Kidney (tissue), 22 donors: ENCODE measurements at places on chromosomes 13 and 19. TPM values are rescaled to one million over a fixed set of nuclear protein-coding genes. Genes with fewer than 3 reads are reported as not detected.

GRCh38 chr13:95304453-95304852, 3.2 kb upstream of the ABCC4 start:
- H3K27me3 ChIP-seq, result no peaks in the 10 kb centered on the region
- H3K27ac ChIP-seq, result peak overlapping the region; percentile 7
- peaks cover 4% of the 10 kb centered on the region for H3K4me1 ChIP-seq
- no peak for DNase-seq
- H3K4me3 ChIP-seq, result no peak overlapping the region

DNA sequence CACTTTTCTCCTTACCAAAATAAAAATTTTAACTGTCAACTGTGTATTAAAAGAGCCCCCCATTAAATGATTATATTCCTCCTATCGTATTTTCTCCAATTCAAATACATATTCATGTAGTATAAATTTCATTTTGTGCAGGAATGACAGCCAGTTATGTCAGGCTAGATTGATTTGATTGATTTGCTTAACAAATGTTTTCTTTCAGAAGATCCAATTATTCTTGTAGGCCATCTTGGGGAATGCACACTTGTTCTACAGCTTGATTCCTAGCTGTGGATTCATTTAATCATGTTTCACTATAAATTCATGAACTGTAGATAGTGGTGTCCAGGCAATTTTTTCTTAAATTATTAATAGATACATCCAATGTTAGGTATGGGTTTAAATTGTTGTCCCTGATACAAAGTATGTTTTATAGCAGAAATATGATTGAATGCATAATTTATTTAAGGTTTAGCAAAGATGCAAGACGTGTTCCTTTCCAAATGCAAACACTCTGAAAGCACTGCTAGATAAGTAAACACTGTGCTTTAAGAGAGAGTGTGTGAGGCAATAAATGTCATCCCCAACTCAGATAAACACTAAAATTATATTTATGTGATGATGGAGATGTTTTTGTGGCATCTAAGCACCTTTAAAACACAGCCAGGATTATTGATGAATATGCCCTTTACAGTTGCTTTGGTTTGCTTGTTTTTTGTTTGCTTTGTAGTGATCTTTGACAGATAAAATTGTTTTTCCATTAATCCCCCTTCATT, 531.1 kb downstream of the DCT start:
- H3K4me3 ChIP-seq, result no peak overlapping the region
- H3K27me3 ChIP-seq, result no peaks in the 10 kb centered on the region
- no peak for DNase-seq

DNA sequence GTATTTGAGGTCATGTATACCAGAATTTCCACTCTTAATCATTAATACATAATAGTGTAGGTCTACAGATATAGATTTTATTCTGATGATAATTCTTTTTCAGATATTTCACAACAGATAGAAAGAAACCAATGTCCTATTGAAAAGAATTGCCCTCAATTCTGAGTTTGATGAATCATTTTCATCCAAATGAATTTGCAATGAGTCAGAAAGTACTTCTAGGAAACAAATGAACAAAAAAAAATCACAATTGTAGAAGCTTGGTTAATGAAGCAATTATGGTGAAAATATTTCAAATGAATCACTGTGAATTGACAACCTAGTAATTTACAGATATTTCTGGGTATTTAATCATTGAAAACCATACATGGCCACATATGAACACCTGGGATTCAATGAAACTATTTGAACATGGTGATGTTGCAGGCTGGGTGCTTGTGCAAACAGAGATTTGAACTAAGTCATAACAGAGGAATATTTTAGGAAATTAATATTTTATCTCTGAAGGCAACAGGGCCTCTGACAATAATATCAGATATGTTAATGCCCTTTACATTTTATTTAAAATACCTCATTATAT, 360.9 kb downstream of the SLITRK5 start:
- H3K27me3 ChIP-seq, result no peaks in the 10 kb centered on the region
- H3K4me3 ChIP-seq, result no peak overlapping the region
- H3K36me3 ChIP-seq, result no peaks in the 10 kb centered on the region
- no peaks in the 10 kb centered on the region for H3K4me1 ChIP-seq
- DNase-seq, result no peak
- H3K27ac ChIP-seq, result no peak overlapping the region

GRCh38 chr19:47135156-47135555, 4.5 kb downstream of the SAE1 start:
- no peaks in the 10 kb centered on the region for H3K27me3 ChIP-seq
- no peaks in the 10 kb centered on the region for H3K4me1 ChIP-seq
- H3K36me3 ChIP-seq, result no peaks in the 10 kb centered on the region
- no peak for DNase-seq
- H3K4me3 ChIP-seq, result no peak overlapping the region

- no peaks in the 10 kb centered on the region for H3K27me3 ChIP-seq
- H3K4me1 ChIP-seq, result no peaks in the 10 kb centered on the region
- H3K27ac ChIP-seq, result no peak overlapping the region
- no peak for DNase-seq
These were observed 94.5 kb upstream of the TEX29 start for GRCh38 chr13:111225810-111226546.

DNA sequence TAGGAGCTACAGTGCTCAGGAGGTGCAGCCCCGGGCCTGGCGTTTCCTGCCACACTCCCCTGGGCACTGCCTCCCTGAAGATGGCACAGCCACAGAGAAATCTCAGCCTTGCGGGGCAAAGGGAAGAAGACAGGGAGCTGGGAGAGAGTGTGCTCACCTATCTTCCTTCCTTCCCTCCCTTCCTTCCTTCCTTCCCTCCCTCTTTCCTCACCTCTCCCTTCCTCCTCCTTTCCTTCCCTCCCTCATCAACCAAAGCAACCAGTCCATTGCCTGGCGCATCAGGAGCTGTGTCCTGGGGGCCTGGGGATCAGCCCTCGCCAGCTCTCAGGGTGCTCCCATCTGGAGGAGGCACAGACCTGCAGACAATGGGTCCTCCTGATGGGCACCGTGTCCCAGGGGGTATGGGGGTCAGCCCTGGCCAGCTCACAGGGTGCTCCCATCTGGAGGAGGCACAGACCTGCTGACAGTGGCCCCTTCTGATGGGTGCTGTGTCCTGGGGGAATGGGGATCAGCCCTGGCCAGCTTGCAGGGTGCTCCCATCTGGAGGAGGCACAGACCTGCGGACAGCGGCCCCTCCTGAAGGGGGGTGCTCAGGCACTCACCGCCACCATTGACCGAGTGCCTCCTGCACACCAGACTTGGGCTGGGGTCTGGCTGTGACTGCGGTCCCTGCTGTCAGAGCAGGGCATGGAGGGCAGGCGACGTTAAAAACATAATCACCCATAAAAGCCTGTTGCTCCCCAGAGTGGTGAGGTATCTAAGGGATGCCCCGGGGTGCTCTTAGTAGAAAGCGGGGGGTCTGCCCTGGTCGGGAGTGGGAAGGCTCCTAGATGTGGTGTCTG, 120.2 kb downstream of the URI1 start:
- no peak overlapping the region for H3K4me3 ChIP-seq
- no peak for DNase-seq
- no peaks in the 10 kb centered on the region for H3K36me3 ChIP-seq
- no peaks in the 10 kb centered on the region for H3K27me3 ChIP-seq

GRCh38 chr13:95564733-95565291, 12.3 kb downstream of the CLDN10 start:
- H3K27ac ChIP-seq, result no peak overlapping the region
- no peak for DNase-seq
- no peak overlapping the region for H3K4me3 ChIP-seq
- H3K36me3 ChIP-seq, result no peaks in the 10 kb centered on the region
- no peaks in the 10 kb centered on the region for H3K4me1 ChIP-seq

DNA sequence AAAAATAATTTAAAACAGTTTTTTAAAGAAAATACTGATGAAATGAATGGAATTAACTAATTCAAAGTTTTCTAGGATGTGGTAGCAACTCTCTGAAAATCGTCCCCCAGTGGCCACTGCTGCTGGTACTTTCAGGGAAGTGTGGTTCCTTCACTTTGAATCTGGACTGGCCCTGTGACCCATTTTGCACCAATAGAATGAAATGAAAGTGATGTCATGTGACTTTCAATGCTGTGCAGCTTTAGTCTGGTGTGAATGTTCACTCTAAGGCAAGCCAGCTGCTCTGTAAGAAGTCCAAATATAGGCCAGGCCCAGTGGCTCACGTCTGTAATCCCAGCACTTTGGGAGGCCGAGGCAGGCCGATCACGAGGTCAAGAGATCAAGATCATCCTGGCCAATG, 26.4 kb upstream of the HNRNPA1L2 start:
- no peak overlapping the region for H3K4me3 ChIP-seq
- no peaks in the 10 kb centered on the region for H3K36me3 ChIP-seq
- no peak overlapping the region for H3K27ac ChIP-seq
- no peaks in the 10 kb centered on the region for H3K27me3 ChIP-seq

GRCh38 chr19:20078581-20079031, 806 bp downstream of the ZNF90 start:
- H3K4me1 ChIP-seq, result peaks cover 3% of the 10 kb centered on the region
- no peak overlapping the region for H3K27ac ChIP-seq
- peak; percentile 67 for DNase-seq

DNA sequence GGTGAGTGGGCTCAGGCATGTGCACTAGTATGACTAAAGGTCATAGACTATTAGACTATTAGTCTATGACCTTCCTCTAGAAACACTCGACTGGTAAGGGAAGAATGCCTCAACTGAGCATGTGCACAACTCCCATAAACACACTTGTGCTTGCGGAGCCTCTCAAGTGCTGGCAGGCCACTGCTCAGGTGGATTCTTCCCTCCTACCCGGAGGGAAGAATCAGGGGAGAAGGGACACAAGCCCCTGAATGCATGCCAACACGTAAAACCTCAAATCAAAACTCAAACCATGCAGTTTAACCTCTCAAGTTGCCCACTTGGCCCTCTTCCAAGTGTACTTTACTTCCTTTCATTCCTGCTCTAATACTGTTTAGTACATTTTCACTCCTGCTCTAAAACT, 287.6 kb upstream of the SGCG start:
- H3K4me1 ChIP-seq, result no peaks in the 10 kb centered on the region
- DNase-seq, result peak; percentile 37
- H3K4me3 ChIP-seq, result no peak overlapping the region
- H3K36me3 ChIP-seq, result no peaks in the 10 kb centered on the region

GRCh38 chr13:110047496-110047895, 259.5 kb downstream of the COL4A1 start:
- H3K36me3 ChIP-seq, result no peaks in the 10 kb centered on the region
- no peak overlapping the region for H3K27ac ChIP-seq
- DNase-seq, result peak; percentile 81
- H3K4me1 ChIP-seq, result no peaks in the 10 kb centered on the region

GRCh38 chr19:13005861-13006370, 10.6 kb downstream of the NFIX start:
- no peak overlapping the region for H3K4me3 ChIP-seq
- H3K27me3 ChIP-seq, result peaks cover 20% of the 10 kb centered on the region
- DNase-seq, result no peak

- H3K36me3 ChIP-seq, result no peaks in the 10 kb centered on the region
- peak overlapping the region; percentile 82 for H3K4me3 ChIP-seq
- no peaks in the 10 kb centered on the region for H3K4me1 ChIP-seq
- no peak for DNase-seq
- no peak overlapping the region for H3K27ac ChIP-seq
- peaks cover 2% of the 10 kb centered on the region for H3K27me3 ChIP-seq
These were observed 639 bp upstream of the SLAIN1 start for GRCh38 chr13:77696879-77697216.

GRCh38 chr13:33787051-33787591, 30.8 kb upstream of the RFC3 start:
- peak overlapping the region; percentile 51 for H3K4me3 ChIP-seq
- no peaks in the 10 kb centered on the region for H3K4me1 ChIP-seq
- DNase-seq, result no peak
- H3K27me3 ChIP-seq, result no peaks in the 10 kb centered on the region
- H3K36me3 ChIP-seq, result no peaks in the 10 kb centered on the region
- no peak overlapping the region for H3K27ac ChIP-seq

DNA sequence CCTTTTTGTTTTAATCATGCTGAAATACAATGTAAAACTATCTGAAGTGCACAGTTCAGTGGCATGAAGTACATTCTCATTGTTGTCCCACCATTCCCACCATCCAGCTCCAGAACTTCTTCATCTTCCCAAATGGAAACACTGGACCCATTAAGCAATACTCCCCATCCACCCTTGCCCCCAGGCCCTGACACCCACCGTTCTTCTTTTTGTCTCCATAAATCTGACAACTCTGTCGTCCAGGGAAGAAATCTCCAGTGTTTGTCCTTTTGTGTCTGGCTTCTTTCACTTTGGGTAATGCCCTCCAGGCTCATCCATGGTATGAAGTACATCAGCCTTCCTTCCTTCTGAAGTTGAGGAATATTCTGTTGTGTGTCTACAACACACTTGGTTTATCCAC, 2.6 kb upstream of the SLC15A1 start:
- no peak overlapping the region for H3K27ac ChIP-seq
- H3K27me3 ChIP-seq, result peaks cover 3% of the 10 kb centered on the region
- H3K36me3 ChIP-seq, result no peaks in the 10 kb centered on the region
- no peak overlapping the region for H3K4me3 ChIP-seq

DNA sequence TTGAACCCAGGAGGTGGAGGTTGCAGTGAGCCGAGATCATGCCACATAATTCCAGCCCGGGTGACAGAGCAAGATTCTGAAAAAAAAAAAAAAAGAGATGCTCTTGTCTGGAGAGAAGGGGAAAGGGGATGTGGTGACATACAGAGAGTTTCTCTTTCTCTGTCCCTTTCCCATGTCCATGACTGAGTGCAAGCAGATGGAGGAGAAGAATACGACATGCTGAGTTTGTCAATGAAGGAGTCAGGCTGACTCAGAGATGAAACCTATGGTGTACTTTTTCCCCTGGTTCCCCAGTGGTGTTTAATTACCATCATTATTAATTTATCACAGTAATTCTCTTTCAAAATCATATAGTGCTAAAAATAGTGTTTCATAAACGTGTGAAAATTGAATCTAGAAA, 448.8 kb downstream of the FOXO1 start:
- no peak overlapping the region for H3K27ac ChIP-seq
- no peak overlapping the region for H3K4me3 ChIP-seq
- H3K27me3 ChIP-seq, result no peaks in the 10 kb centered on the region
- H3K4me1 ChIP-seq, result peaks cover 3% of the 10 kb centered on the region

DNA sequence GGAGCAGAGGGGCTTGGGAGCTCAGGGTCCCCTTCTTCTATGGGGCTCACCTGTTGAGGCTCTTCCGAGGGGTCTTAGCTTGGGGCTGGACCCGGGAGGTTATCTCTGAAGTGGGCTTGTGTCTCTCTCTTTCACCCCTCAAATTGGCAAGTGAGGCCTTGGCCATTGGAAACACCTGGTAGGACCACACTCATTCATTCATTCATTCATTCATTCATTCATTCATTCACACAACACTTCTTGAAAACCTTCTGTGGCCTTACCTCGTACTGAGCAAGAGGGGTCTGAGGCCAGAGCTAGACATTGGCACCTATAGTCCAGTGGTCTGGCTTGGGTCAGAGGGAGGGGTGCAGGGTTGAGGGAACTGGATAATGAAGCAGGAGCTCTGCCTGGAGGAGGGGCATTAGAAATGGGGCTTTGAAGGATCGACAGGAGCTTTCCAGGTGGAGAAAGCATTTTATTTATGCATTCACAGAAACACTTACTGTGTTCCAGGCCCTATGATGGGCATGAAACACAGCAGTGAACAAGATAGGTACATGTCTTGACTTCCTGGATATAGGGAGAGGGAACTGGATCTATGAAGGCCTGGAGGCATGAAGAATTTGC, 5.5 kb downstream of the CELF5 start:
- no peaks in the 10 kb centered on the region for H3K27me3 ChIP-seq
- H3K27ac ChIP-seq, result no peak overlapping the region

The ZNF443 gene
- total RNA-seq, result 8.4 TPM

The KLF1 gene
- not detected for total RNA-seq

The NOVA2 gene
- total RNA-seq, result 8.5 TPM

The C13orf42 gene
- total RNA-seq, result not detected

The MTUS2 gene
- total RNA-seq, result 0.06 TPM

The FAAP24 gene
- 2.0 TPM for total RNA-seq
